NCI-H187 treated with DMSO at 0.1 percent for 48 hours (cell line): ENCODE measurements at places on chromosomes 3 and 15.

- no peak for DNase-seq
These were observed 44.2 kb upstream of the TIPARP start for GRCh38 chr3:156630081-156630772.

- DNase-seq, result no peak
These were observed 713.9 kb upstream of the GBE1 start for GRCh38 chr3:82475306-82475705.

DNA sequence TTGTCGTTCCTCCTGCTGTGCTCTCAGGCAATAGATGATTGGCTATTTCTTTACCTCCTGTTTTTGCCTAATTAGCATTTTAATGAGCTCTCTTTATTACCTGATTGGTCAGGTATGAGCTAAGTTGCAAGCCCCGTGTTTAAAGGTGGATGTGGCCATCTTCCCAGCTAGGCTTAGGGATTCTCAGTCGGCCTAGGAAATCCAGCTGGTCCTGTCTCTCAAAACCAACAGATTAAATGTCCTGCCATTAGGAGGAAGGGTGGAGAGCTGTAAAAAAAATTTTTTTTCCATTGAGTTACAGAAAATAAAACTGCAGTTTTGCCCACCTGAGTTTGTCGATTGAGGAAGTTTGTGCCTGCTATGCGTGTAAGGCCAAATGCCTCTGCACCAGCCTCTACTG, 5.4 kb upstream of the ACSBG1 start:
- no peak for DNase-seq

DNA sequence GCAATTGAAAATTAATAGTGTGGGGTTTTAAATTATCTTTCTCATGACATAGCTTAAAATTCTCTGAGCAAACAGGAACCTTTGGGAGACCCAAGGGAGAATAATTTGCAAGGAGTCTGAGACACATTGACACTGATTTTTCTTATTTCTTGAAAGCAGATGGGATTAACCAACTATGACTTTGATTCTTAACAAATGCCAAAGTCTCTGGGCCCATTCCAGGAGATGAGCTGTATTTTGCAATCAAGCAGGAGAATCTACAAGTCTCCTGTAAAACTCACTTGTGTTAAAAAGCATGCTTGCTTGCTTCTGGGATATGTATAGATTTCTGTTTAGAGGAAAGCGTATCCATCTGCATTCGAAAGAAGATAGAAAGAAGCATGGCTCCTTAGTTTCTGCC, 71.3 kb upstream of the STT3B start:
- DNase-seq, result no peak

DNA sequence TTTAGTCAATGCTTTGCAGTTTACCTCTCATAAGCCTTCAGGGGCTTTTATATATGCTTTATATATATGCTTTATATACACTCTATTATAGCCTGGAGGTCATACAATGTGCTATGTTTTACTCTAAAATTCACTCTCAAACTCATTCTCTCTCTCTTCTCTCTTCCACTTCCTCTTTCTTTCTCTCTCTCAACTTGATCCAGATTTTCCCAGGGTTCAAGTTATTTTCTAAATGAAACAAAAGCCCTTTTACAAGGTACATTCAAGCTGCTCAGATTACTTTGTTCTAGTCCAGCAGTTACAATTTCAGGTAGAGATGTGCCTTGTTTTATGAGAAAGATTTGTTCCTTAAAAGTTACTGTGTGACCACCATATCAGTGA, 79.6 kb upstream of the ACP3 start:
- DNase-seq, result no peak

- DNase-seq, result no peak
These were observed 3.1 kb upstream of the POLR2M start for GRCh38 chr15:57703387-57703786.

GRCh38 chr3:171654809-171655208, 155.5 kb downstream of the PLD1 start:
- no peak for DNase-seq

GRCh38 chr3:187693431-187693830, 8.9 kb downstream of the RTP2 start:
- DNase-seq, result no peak

DNA sequence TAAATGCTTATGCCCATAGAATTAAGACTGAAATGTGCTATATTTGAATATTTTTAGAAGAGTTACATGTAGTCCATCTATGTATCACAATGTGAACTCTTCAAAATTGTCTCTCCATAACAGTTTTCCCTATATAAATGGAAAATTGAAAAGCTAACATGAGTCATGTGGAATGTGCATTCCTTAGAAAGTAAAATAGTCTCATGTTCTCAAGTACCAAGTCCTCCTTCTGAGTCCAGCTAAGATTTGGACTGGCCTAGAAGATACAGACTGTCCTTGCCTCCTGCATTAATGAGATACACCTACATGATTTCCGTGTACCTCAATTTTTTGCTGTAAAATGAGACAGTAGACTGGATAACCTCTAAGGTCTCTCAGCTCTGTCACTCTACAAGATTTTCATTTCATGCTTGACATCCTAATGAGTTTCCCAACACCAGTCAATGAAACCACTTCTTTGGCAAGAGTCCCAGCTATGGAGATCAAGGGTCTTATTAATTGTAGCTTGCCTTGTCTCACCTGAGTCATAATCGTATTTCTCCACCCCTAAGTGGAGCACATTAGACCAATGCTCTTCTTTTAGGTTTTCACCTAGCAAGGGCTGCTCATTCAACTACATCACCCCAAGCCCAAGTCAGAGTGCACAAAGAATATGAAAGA, 350.6 kb upstream of the IL12A start:
- no peak for DNase-seq

- DNase-seq, result no peak
These were observed 60.0 kb downstream of the MLH1 start for GRCh38 chr3:37053337-37053736.

DNA sequence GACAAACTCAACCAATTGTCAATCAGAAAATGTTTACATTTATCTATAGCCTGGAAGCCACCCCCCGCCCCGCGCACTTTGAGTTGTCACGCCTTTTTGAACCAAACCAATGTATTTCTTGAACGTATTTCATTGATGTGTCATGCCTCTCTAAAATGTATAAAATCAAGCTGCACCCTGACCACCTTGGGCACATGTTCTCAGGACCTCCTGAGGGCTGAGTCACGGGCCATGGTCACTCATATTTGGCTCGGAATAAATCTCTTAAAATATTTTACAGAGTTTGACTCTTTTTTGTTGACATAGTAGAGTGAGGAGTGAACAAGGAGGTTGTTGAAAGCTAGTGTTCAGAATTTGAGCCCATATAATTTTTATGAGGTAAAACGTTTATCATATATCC, 6.5 kb downstream of the MCTP2 start:
- no peak for DNase-seq

GRCh38 chr3:128318275-128318941, 148.3 kb downstream of the DNAJB8 start:
- no peak for DNase-seq

DNA sequence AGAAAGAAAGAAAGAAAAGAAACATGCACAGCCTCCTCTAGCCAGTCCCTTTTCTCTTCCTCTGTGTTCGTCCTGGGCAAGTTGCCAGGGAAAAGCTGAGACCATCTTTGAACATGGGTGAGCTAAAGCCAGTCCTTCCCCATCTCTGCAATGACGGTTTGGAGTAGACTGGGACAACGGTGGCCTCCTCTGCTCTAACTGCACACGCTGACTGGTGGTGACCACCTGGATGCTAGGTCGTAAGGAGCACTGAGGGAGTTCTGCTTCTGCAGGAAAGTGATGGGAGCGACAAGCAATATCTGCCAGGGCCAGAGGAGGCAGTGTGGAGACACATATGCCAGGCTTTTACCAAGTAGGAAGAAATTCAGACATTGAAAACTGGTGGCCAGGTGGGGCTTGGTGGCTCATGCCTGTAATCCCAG, 111.7 kb downstream of the NUP210 start:
- no peak for DNase-seq

- DNase-seq, result no peak
These were observed 246.2 kb upstream of the CHRM5 start for GRCh38 chr15:33722005-33722672.

DNA sequence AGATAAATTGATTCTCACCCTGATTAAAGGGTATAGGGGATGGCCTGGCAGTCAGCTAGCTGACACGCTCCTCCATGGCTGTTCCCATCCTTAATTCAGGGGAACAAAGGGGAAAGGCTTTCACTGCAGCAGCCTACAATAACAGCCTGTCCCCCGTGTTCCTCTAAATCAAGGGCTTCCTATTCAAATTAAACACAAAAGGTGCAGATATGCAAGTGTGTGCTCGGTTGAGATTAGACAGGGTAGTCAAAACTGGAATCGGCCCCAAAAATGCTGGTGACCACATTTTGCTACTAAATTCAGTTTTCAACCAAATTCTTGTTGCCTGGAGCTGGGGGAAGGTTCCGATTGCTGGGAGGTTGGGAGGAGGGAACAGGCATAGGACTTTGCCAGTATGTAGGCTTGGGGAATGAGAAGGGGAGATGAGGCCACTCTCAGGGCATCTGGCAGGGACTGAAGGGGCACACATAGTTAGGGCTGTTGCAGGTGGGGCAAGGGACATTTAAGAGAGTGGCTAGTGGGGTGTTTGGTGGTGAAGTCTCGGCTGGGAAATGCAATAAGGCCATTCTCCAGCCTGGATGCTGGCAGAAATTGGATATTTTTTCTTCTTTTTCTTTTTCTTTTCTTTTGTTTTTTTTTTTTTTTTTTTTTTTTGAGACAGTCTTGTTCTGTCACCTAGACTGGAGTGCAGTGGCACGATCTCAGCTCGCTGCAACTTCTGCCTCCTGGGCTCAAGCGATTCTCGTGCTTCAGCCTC, 32.9 kb upstream of the CTSH start:
- no peak for DNase-seq

GRCh38 chr15:57896114-57896513, 169.4 kb downstream of the ALDH1A2 start:
- no peak for DNase-seq

- DNase-seq, result no peak
These were observed 122.8 kb downstream of the EEFSEC start for GRCh38 chr3:128276146-128276435.
